ACHN (cell line): ENCODE measurements at places on chromosomes 13 and 19.

- DNase-seq: peak; percentile 16
These were observed 1165.0 kb downstream of the SLITRK1 start for GRCh38 chr13:82717249-82717648.

GRCh38 chr19:18865106-18865972 is 30.6 kb downstream of the CERS1 start:
- no peak for DNase-seq

GRCh38 chr13:28492569-28493367 is 2.2 kb downstream of the FLT1 start:
- no peak for DNase-seq

DNA sequence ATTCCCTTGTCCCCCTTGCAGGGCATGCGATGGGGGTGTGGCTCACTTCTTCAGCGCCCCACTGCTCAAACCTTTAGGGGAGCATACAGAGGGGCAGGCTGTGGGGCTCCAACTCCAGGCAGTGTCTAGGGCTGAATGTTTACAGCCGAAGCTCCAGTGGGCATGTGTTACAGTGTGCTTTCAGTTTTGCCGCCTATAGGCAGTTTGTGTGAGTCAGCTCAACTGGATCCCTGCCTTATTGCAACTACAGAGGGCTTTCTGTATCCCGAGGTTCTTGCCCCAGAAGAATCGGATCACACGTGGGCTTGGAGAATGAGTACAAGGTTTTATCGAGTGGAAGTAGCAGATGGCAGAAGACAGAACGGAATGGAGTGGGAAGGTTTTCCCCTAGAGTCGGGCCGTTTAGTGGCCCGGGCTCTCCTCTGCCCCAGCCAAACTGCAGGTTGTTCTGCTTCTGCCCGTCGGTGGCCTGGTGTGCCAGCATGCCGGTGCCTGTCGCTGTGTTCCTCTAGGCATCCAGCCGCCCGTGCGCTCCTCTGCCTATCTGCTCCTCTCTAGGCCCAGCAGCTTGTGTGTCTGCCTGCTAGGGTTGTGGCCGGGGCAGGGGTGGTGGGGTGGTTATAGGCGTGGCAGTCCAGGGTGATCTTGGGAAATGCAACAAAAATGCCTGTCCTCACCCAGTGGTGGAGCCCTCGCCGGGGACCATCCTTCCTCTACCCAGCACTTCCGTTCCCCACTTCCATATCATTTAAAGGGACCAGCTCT is 435.9 kb upstream of the SGCG start:
- DNase-seq: no peak

DNA sequence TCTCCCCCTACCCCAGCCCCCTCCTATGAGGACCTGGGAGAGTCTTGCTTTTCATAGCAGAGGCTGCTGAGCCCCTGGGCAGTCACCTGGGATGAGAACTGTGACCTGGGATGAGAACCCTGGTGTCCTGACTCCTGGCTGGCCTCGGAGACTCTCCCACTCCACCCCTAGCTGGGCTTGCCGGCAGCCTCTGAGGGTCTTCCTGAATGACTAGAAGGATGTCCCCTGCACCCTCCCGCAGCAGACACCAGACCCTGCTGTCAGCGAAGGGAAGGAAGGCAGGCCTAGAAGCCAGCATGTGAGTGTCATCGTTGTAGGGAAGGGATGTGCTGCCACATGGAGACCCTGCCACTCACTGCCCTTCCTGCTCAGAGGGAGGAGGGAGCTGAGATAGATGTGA is 203.4 kb upstream of the ZNF536 start:
- DNase-seq: no peak

DNA sequence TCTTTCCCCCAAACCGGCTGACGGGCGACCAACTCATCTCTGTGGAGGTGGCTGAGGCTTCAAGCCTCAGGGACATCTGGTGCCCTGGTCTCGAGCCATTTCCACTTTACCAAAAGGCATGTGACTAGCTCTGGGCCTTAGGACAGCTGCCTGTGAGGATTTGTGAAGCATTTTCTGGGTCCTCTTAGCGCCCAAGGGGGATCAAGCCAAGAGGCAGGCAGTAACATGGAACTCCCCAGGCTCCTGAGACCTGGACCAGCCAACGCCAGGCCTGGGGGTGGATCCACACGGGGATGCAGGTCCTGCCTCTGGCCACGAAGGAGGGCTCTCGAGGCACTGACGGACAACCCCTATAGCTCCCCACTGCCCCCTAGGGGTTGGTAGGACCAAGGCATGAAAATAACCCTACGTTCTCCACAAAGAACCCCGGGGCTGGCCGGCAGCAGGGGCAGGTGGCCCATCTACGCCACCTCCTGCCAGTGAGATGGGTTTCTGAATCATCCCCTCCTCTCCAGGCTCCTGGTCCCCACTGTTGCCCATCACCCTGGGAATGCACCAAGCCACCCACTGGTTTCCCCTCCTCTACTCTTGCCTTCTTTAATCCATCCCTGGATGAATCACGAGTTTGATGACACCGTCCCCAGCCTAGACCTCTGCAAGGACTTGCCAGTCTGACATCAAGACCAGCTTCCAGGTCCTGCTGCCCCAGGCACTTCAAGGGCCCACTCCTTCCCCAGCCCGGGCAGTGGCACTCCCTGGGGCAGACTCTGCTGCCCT is 7.0 kb upstream of the MYDGF start:
- DNase-seq: peak; percentile 37

DNA sequence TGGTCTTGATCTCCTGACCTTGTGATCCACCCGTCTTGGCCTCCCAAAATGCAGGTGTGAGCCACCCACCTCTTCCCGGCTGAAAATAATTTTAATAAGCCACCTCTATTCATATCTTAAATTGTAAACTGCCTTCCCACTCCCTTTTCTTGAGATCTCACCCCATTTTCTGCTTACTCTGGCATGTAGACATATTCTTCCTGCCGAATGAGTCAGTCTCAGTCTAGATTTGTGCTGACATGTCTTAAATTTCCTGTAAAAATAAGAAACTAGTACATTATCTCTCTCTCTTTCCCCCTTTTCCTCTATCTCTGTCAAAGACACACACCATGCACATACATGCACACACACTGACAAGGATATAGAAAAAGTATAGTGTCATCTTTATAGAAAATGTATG is 60.9 kb downstream of the THSD1 start:
- DNase-seq: no peak

DNA sequence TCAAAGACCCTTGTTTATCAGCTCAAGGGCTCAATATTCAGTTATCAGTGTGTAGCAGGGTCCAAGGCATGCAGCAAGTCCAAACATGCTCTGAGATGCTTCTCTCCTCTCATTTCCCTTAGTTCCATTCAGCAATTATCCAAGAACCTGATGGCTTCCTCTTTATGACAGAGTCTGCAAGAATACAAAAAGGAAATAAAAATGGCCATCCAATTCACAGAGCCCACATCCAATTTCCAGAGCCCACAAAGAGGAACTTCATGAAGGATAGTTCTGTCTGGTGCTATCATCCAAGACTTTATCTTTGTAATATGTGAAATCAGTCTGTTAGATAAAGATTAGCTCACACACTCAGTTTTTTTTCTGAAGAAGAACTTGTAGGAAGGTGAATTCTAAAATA is 217.2 kb downstream of the LACC1 start:
- DNase-seq: no peak

DNA sequence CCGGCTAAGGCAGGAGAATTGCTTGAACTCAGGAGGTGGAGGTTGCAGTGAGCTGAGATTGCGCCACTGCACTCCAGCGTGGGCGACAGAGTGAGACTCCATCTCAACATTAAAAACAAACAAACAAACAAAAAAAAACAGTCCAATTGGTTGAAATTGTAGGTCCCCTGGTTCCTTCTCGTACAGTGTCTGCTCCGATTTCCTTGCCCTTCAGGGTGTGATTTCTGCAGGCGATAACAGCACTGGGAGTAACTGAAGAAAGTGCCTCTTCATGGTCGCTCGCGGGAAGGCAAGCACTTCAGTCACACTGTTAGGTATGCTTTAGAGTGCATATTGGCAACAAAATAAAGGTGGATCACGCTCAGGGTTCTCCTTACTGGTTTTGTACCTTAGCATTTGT is 39.7 kb downstream of the TPT1 start:
- no peak for DNase-seq

GRCh38 chr13:106151056-106151699 is 384.3 kb downstream of the EFNB2 start:
- DNase-seq: peak; percentile 76

- no peak for DNase-seq
These were observed 222.6 kb upstream of the MAB21L1 start for GRCh38 chr13:35698911-35699576.

GRCh38 chr19:41248895-41249294 is 15.3 kb upstream of the HNRNPUL1 start:
- DNase-seq: no peak

DNA sequence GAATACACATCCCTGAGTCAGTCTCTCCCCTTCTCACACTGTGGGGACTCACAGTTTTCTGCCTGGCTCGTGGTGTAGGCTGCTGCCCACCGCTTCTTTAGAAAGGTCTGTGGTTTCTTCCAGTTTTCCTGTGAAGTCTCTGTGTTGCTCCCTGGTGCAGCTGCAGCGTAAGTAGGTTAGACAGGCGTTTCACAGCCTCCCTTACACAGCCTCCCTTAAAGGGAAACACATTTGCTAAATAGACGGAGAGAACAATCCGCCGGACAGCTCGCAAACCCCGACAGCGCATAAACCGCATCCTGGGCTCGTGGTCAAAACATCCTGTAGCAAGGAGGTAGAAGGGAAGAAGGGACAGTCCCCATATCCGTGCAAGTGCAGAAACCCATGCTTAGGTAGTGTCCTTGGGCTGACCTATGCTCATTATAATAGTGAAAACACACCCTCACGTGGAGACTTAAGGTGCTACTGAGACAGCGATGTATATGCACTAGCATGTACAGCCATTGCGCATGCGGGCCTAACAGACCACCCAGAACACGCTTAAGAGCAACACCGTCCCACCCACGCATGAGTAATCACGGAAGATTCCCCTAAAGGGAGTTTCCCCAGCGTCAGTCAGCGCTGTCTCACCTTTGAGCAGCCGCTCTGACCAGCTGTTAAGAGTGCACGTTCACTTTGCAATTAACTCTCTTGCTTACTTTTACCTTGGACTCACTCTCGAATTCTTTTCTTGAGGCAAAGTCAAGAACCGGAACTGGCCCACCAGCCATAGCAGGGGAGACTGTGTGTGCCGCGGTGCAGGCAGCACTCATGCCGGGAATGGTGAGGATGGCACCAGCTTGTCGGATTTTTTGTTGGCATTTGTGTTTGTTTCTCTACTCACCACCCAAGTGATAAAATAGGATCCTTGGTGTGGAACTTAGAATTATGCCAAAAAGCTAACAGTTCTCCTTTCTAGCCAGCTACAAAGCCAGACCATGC is 16.6 kb downstream of the SIGLEC8 start:
- no peak for DNase-seq

DNA sequence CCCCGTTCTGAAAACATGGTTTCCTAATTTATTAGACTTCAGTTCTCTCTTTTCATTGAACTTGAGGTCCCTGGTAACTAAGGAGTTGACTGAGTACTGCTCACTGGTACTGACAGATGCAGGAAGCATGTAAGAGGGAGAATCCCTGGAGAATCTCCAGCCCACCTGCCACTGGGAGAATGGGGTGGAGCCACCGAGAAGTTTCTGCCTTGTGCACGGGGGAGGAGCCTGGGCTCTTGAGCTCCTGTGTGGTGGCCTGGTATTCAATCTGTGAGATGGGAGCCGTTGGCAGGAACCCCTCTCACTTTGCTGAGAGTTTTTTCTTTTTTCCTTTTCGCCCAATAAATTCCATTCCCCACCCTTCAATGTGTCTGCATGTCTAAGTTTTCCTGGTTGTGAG is 13.2 kb upstream of the AKAP11 start:
- no peak for DNase-seq
